Adrenal gland (tissue), 19 donors: ENCODE measurements at places on chromosomes 7 and 10. TPM values are rescaled to one million over a fixed set of nuclear protein-coding genes. Genes with fewer than 3 reads are reported as not detected.

DNA sequence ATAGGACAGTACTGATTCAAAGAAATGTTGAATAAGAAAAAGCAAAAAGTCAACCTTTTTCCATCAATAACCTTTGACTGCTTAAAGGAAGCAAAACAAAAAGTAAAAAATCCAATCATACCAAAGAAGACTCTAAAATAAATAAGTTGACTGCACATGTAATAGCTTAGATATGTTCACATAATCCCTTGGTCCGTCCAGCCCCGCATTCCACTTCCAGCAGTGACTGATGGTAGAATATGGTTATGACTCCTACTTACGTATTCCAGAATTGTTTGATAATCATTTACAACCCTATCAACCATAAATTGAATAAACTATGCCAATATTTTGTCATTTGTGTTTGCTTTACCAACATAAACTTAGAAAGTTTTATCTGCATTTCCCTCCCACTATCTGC, 77.9 kb downstream of the CTNNA3 start:
- no peak for DNase-seq

UTF1 gene
- total RNA-seq, result not detected

DNA sequence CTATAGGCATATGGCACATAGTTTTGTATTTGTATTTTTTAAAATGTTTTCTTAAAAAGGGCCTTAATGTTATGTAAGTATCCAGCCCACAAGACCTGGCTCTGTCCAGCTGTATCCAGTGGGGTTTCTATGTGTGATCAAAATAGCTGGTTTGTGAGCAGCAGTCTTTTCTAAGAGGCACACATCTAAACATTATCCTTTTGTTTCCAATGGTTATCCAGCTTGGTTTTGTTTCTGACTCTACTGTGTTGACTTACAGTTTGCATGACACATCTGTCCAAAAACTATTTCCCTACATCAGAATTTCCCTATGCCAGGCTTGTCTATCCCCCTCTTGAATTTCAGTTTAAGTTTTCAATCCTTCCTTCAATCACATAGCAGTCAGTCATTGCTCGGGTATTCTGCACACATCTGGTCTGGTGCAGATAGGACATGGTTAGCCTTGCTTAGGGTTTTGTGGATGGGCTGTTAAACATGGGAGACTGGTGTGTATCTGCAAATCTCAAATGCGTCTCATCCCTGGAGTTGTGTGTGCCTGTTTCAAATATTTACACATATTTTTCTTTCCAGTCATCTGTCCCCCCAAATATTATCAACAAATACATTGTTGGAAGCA, 104.2 kb downstream of the SAMD9 start:
- no peak for DNase-seq

- no peak for DNase-seq
Observed at GRCh38 chr10:78764436-78764835, 304.3 kb upstream of the ZMIZ1 start.

DNA sequence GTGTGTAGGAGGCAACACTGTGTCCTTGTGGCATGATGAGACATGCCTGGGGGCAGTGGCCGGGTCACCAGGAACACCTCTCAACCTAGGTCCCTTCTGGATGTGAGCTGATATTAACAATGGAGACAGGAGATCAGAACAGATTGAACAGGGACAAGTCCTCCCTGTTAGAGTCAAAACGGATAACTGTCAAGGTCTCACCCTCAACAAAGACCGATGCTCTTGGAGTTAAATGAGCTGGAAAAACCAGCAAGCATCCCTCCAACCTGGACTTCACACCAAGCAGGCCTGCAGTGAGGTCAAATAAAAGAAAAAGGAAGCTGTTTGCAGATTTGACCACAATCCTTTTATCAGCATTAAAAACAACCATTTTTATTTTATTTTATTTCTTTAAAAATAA, 49.0 kb downstream of the SLIT1 start:
- no peak for DNase-seq

SPACDR gene
- not detected for total RNA-seq

DNA sequence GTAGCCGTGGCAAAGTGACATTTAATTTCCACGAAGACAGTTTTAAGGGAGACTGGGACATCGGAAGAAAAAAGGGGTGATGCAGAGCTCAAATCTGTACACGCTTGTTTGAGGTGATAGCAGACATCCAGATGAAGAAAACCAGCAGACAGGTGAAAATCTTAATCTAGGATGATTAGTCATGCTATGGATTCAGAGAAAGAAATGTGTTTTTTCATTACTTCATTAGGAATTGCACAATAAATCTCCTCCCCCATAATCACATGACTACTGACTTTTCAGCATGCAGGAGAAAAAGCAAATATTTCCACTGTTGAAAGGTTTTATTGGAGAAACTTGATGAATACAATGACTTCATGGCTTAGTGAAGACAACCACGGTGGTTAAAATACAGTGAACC, 2.5 kb downstream of the NUDT5 start:
- DNase-seq, result no peak

TRIL gene
- total RNA-seq, result 8.6 TPM

DNA sequence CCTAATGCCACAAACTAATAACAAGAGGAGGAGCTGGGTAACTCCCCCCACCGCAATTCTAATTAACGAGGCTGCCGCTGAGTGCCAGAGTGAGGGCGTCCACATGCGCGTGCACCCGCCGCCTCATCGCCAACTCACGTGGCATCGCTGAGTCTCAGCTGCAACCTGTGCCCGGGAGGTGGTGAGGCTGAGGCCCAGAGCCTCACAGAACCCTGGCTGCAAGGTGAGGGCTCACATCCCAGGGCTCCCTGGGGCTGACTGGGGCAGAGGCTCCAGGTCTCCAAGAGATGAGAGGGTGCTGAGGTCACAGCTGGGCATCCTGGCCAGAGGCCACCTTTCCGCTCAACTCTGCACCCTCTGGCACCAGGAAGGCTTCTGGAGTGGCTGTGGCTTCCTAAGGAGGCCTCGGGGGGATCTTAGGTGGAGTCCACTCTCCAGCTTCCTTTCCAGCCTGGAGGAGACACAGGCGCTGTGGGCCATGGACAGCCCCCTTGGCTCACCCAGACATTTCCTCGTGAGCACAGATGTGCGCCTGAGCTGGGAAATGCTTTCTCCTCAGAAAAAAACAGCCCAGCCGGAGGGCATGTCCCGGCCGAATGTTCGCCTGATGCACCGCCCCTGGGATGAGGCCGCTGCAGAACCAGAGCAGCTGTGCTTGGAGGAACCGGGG, 242.6 kb downstream of the MAD1L1 start:
- DNase-seq, result no peak

- no peak for DNase-seq
Observed at GRCh38 chr10:20117471-20117870, 301.2 kb downstream of the PLXDC2 start.

FXYD4 gene
- total RNA-seq, result 0.86 TPM

- DNase-seq, result no peak
Observed at GRCh38 chr10:103587073-103587472, 93.6 kb downstream of the NEURL1 start.

ADRB1 gene
- 0.47 TPM for total RNA-seq
